ENCODE measurements at places on chromosomes 3 and 15.

DNA sequence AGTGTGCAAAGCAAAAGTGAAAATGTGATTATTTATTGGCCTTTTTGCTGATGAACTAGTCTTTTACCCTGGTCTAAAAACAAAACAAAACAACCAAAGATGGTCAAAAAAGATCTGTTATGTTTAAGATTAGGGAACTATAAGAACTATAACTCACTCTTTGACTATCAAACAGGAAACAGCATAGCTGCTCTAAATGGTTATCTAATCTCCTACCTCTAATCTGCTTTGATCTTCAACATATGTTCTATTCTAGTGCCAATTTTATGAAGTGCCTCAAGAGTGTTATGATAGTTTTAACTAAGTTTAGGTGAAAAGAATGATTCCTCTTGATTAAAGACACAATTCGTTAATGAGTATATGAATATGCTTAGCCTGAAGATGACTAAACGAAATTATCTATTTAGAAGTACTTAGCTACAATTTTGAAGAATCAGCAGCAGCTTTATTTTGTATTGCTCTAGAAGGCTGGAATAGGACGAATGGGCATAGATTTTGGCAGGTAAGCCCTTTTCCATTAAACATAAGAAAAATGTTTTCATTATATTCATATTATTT, 46.0 kb downstream of the SETD2 start:
- DNase-seq: no peak

GRCh38 chr3:196138482-196139254, 56.8 kb upstream of the TFRC start:
- no peak for DNase-seq

DNA sequence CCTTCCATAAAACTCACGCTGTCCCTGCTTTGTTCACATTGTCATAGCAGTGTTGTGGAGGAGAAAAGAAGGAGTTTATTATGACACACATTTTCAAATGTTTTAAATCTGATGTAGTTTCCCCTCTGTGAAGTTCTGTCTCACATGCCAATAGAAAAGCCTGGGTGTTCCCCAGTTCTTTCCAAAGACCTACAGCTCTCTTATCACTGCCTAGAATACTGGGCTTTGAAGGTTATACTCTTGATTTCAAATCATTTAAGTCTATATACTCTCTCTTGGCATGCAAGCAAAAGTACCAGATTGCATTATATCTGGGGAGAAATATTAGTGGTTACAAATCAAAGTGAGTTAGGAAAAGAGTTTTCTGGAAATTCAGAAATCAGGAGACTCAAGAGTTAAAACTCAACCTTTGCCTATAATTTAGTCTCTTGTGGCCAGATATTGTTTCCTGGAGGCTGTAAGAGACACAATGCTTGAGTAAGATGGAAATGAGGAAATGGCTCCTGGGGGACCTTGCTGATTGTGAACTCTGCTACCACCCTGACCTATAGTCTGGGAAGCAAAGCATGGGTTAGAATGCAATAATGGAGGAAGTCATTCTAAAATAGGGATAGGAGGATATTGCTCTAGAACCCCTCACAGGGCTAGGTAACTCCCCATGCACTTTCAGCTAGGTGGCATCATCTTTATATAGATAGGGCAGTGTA, 182.8 kb downstream of the KCNAB1 start:
- no peak for DNase-seq

- DNase-seq: no peak
Measured at GRCh38 chr15:63308491-63308890, 31.1 kb downstream of the APH1B start.

DNA sequence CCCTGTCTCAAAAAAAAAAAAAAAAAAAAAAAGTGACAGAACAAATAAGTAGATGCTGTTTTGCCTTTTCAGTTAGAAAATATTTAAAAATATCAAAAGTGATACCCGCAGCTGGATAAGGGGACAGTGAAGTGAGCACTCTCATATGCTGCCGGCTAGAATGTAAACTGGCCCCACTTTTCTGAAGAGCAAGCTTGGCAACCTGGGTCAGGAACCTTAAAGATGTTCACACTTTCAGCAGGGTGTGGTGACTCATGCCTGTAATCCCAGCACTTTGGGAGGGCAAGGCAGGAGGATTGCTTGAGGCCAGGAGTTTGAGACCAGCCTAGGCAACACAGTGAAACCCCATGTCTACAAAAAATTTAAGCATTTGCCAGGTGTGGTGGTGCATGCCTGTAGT, 17.4 kb downstream of the FSD2 start:
- DNase-seq: no peak

- DNase-seq: no peak
Measured at GRCh38 chr15:47570881-47571640, 146.2 kb upstream of the SEMA6D start.

Measured in cortex of kidney (tissue), 1 donor.